Stimulated activated CD8-positive, alpha-beta memory T cell treated with anti-CD3 and anti-CD28 coated beads, Interleukin-7, amount 100 ng/mL, for 1 hour (primary cell): ENCODE measurements at places on chromosomes 5 and 9.

GRCh38 chr9:91939978-91940377 is 10.1 kb downstream of the ROR2 start:
- no peak for DNase-seq

- no peak for DNase-seq
Observed at GRCh38 chr5:158561562-158562190, 538.0 kb downstream of the EBF1 start.

- no peak for DNase-seq
Observed at GRCh38 chr9:97863314-97863713, 10.3 kb downstream of the FOXE1 start.

DNA sequence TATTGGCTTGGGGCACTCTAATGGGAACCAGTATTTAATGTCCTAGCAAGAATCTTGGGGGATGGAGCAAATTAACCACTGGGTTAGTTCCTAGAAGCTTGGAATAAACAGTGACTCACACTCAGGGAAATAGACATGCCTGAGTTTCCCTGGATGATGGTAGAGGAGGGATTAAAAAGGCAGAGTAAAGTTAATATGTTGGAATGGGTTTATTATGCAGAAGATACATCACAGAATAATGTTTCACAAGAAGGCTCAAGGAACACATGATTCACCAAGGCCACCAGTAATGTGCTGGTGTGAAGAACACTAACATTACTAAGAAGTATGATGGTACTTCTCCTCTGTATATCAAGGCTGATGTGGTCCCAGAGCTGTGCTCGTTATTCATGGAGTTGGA is 752.9 kb upstream of the SEMA6A start:
- no peak for DNase-seq

DNA sequence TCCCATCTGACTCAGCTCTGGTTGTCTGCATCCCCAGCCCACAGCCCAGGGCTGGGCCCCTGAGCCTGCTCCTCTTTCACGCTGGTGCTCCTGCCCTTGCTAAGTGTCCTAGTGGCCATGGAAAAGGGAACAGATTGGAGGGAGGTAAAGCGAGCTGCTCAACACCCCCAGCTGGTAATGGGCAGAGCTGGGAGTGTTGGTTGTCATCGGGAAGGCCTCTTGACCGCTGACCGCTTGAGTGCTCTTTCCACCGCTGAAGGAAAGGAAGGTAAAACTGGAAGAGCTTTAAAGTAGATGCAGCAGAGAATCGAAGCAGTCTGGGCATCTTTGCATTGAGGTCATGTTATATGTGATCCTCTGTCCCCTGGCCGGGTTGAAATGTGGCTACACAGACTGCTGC is 60.2 kb downstream of the CRB2 start:
- DNase-seq: no peak

DNA sequence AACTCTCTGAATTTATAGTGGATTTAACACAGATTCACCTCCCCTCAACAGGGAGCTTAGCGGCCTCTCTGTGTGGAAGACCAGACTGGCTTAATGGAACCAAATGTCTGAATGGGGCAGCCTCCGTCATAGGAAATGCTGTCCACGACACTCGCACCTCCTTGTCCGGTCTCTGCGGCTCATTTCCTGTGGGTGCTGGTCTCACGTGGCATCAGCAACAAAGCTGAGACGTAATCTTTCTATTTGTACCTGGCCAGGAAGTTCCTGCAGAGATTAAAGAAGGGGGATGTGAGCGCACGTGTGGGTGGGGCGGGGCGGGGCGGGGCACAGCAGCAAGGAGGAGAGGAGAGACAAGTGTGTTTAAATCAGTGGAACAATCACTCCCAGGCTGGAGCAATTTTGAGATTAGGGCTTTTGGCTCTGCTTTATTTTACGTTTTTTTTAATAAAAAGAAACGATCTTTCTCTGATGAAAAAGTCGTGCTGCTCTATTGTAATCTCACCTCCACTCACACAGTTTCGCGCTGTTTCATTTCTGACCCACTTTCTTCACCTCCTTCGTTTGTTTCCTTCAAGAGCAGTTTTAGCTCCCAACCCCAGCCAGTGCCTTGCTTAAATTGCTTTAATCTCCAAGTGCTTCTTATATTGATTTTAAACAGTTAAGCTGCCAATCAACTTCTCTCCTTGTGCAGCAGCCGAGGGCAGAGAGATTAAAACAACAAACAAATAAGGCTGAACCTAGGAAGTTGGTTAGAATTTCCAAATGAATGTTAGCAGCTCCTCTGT is 132.2 kb upstream of the ASTN2 start:
- no peak for DNase-seq

DNA sequence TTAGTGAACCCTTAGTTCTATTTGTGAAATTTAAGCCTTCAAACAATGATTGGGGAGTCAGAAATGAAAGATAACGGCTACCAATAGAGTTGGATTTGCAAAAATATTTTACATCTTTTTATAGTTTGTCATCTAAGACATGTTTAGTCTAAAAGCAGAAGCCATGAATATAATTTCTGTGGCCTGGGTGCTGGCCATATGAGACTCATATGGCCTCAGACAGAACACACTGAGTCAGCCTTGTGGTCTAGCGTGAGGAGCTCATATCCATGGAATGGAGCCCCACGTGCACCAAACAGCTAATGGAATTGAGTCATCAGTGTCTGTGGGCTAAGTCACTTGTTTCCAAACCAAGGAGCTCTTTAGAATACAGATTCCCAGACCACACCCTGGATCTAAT is 240.7 kb upstream of the NREP start:
- no peak for DNase-seq

- no peak for DNase-seq
Observed at GRCh38 chr5:128774605-128775004, 190.7 kb upstream of the SLC27A6 start.
